Activated CD8-positive, alpha-beta memory T cell treated with anti-CD3 and anti-CD28 coated beads, Interleukin-2, amount 50 U/mL, for 48 hours (primary cell): ENCODE measurements at places on chromosomes 3 and 15.

DNA sequence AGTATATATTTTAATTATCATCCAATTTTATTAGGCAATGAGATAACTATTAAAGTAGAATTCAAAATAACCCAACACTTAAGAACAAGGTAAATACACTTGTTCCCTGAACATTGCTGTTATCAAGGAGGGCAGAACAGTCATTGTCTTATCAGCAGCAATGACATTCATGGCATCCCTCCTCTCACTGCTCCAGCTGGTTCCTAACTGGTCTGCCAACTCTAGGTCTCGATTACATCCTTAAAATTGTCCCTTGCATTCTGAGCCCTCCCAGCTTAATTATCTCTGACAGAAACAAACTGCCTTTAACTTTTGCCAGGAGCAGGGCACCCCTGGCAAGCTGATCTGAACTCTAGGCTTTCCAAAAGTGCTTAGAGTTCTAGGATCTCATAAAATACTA, 14.0 kb upstream of the DYNC1LI1 start:
- DNase-seq: no peak

DNA sequence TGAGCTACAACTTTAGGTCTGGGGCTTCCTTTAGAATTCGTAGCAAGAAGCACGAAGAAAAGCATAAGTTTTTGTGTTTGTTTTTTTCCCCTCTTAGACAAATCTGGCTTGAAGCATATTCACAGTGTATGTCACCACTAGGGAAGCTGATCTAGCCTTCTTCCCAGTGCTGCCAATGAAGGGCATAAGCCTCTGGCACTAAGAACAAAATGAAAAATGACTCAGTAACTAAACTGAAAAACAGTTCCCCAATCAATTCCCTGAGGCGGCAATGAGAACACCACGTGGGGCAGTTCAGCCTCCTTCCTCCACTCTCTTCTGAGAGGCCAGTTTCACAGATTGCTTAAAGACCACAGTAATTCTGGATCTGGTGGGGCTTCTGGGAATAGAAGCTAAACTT, 338.1 kb downstream of the GAP43 start:
- DNase-seq: no peak

GRCh38 chr3:107810171-107811071, 280.4 kb downstream of the CD47 start:
- no peak for DNase-seq

- DNase-seq: no peak
Observed at GRCh38 chr15:66934868-66935520, 130.4 kb upstream of the SMAD3 start.

GRCh38 chr15:78104119-78104479, 11.7 kb downstream of the SH2D7 start:
- DNase-seq: no peak

- DNase-seq: no peak
Observed at GRCh38 chr3:125028657-125029056, 27.1 kb downstream of the HEG1 start.

DNA sequence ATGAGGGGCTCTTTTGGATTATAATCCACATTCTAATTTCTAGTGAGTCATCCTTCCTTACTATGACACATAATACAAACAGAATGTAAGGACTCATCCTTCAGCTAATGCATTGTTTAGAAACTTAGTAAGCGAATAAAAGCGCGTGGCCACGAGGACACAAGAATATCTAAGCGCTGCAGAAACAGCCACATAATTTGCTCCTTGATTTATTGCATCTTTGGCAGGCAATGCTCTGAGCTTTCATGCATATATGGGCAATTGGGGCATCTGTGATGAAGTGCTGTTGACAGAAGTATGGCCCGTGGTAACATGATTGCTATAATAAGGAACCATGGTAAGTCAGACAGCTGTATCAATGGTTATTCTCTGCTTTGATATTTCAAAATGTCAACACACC, 191.3 kb upstream of the ZNF385D start:
- DNase-seq: no peak

DNA sequence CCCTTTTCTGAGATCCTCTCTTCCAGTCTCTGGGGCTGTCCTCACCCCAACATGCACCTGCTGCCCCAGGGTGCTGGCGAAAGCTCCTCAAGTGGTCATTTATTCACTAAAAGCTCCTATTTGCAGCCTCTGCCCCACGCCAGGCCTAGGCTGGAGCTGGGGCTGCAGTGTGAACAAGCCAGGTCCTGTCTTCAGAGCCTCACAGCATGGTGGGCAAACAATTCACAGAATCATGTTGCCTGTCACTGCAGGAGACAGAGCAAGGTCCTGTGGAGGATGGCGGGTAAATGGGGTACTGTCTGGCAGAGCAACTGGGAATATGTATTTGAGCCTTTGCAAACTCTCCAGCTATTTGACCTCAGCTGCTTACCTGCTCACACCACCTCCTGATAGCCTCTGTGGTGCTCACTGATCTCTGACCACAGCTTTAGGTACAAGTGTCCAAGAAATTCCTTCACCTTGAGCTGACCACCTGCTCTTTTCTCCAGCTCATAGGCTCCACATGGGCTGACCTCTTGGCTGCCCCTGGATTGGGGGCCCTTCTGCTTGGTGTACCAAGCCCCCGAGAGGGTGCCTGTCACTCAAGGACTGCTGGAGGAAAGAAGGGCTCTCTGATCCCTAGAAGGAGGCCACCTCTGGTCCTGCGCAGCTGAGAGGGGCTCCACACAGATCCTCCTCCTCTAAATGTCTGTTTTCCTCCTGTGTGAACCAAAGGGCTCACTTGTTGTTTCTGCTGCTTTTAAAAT, 35.6 kb downstream of the AMOTL2 start:
- DNase-seq: no peak

DNA sequence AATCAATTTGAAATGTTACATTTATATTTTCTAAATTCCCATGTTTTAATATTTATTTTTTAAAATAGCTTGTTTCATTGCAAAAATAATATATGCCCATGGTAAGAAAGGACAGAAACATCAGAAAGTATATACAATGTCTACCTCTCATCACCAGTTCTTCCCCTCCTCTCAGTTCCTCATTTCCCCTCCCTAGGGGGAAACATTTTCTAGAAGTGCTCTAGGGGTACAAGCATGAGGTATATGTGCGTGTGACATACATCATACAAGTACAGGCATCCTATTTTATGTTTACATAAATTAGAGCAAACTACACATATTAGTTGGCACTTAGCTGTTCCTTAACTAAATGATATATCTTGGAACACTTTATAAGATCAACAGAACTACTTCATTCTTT, 189.3 kb upstream of the VEPH1 start:
- DNase-seq: no peak

GRCh38 chr3:135412475-135412874, 553.1 kb upstream of the PPP2R3A start:
- no peak for DNase-seq

GRCh38 chr3:242602-243355, 46.2 kb downstream of the CHL1 start:
- DNase-seq: no peak

DNA sequence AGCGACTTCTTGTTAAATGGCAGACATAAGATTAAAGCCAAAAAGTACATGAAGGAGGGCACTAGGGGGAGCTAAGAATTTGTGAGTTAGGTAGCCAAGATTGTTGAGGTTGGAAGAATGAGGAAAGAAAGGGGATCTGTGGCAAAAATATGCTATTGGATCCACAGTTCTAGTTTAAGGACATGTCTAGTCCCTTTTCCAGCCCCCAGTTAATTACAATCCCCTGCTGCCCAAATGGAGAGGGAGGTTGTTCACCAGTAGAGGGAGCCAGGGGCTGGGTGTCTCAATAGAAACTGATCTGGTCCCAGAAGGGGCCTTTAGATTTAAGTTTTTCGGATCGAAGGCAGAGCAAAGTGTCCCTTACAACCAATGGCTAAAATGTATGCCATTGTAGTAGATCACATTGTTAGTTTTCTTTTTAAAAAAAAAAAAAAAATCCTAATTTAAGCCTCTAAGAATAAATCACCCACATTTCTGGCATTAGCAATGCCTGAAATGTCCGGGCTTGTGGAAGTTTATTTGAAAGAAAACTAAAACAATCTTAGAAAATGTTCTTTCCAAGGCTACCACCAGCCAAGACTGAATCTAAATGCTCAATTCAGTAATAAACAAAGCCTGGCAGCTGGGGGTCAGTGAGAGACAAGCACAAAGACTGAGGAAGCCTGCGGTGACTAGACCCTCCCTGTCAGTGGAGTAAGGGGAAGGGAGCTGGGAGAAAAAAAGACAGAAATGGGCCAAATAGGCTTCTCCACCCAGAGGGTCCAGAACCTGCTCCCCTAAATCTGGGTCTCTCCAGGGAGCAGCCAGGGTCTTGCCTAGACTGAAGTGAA, 7.1 kb downstream of the COL8A1 start:
- no peak for DNase-seq

DNA sequence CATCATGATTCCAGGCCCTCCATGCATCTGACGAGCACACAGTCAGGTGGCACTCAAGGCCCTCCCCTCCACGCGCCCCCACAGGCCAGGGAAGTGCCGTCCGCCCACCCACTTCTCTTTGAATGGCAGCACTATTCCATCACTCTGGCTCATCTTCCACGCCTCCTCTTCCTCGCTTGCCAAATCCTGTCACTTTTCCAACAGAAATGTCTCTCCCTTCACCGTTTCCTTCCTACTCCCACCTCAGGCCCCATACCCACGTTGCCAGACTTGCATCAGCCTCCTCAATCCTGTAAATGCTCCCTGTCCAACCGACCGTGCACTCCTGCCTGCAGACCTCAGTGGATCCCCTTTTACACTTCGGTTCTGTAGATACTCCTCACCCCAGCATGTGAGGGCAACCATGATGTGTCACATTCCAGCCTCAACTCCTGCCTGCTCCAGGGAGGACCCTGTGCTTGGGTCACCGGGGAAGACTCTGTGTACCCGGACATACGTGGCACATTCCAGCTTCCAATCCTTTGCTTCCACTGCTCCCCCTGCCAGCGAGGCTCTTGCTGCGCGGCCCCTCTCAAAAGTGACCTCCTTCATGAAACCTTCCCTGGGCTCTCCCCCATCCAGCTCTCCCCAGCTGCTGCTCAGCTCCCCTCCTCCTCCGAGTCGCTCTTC, 29.6 kb downstream of the ADCY5 start:
- no peak for DNase-seq

- no peak for DNase-seq
Observed at GRCh38 chr3:78868570-78868969, 899.2 kb downstream of the ROBO1 start.

- no peak for DNase-seq
Observed at GRCh38 chr3:112681822-112682325, 40.9 kb upstream of the CCDC80 start.

DNA sequence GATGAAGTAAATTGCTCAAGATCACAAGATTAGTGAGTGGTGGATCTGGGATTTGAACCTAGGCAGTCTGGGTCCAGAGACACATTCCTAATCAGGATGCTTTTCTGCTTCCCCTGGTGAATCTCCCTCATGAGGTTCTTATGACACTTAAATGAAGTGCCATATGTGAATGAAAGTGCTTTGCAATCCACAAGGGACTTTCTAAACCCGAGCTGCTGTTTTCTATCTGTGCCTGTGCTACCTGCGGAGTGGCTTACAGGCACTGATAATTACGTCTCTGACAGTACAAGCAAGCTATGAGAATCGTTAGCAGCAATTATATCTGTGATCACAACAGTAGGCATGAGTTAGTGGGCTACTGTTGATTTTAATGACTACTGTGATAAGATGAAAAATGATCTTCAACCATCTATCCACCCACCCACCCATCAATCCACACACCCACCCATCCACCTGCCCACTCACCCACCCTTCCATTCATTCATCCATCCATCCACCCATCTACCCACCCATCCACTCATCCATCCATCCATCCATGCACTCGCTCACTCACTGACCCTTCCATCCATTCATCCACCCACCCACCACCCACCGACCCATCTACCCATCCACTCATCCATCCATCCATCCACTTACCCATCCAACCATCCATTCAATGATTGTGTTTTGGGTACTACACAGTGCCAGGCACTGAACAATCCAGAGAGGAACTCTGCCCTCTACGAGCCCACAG, 51.8 kb downstream of the ATP2B2 start:
- no peak for DNase-seq

DNA sequence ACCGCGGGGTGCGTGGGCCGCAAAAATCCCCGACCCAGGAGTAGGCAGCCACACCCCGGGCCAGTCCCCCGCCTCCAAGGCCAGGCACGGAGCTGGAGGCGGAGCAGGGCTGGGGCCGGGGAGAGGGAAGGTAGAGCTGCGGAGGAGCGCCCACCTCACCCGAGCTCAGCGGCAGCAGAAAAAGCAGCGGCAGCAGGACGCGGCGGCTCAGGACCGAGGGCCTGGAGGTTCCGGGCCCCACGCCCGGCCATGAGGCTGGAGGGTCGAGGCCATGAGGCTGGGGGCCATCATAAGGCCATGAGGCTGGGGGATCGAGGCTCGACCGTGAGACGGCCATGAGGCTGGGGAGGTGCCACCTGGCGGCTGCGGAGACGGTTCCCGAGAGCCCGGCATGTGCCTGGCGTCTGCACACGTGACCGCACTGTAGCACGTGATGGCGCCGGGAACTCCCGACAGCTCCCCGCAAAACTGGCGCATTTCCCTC, 32.9 kb upstream of the PRSS50 start:
- DNase-seq: no peak

DNA sequence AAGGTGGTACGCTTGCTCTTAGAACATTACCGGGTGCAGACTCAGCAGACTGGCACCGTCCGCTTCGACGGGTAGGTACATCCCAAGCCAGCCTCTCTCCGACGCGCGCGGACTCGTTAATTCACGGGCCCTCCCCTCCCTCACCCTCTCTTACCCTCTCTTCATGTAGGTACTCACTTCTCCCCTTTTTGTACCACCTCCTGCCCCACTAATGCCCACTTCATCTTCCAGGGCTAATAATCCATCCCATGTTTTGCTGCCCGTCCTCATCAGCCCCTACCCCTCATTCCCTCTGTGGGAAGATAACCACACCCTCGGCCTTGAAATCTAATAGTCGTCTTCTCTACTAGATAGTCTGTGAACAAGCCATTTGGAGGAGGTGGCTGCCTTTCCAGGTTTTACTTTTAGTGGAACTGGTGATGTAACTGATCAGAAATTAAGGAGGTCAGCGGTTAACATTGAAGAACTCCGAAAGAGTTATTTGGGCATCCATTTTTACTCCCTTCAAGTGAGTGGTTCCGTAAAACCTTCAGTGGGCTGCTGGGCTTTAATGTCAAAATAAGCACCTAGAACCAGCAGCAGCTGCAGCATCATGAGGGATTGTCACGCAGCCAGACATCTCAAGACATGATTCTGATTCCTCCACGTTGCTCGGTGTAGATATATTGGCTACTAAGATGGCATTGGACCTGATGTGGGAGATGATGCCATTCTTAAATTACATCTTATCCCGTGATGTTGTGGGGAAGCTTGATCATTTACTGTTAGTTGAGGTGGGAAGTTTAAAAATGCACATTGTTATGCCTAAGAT, 1.3 kb downstream of the FEM1B start:
- no peak for DNase-seq

- no peak for DNase-seq
Observed at GRCh38 chr3:141949399-141949798, 73.0 kb downstream of the ATP1B3 start.
